ENCODE measurements at places on chromosomes 5 and 9. TPM values are rescaled to one million over a fixed set of nuclear protein-coding genes. Genes with fewer than 3 reads are reported as not detected.

DNA sequence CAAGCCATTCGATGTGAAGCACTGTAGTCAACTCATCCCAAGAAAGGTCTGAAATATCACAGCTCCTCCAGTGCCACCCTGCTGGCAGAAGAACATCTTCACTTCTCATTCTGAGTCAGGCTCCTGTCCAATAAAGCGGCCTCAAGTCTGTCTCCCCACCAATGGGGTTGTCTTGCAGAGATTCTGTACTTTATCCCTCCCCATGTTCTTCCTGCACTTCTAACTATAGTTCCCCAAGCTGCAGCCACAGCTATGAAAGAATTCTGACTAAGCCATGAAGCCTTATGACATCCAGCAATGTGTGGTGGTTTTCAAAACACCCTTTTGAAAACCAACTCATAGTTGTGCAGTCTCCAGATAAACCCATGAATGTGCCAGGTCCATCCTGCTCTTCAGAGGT lies 6.8 kb downstream of the MACROH2A1 start:
- no peak for DNase-seq
- H3K4me3 ChIP-seq = no peak overlapping the region
- H3K27me3 ChIP-seq = no peaks in the 10 kb centered on the region
- peaks cover 10% of the 10 kb centered on the region for H3K36me3 ChIP-seq
- peaks cover 30% of the 10 kb centered on the region for H3K4me1 ChIP-seq

DNA sequence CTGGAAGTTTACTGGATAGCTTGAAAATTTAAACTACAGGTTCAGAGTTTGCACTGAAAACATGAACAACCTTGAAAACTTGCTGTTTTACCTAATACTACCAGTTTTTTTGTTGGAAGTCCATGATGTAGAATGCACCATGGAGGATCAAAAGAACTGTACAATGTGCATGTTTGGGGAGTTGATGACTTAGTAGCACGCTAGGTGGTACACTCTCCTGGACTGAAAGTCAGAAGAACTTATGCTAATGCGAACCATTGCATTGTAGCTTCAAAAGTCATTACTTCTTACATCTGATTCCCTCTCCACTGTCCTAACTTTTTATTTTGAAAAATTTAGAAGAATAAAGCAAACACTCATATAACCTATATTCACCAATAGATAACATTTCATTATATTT lies 211.0 kb downstream of the OSTF1 start:
- no peak overlapping the region for H3K27ac ChIP-seq
- H3K36me3 ChIP-seq = no peaks in the 10 kb centered on the region
- no peak for DNase-seq

- no peaks in the 10 kb centered on the region for H3K4me1 ChIP-seq
- no peak overlapping the region for H3K4me3 ChIP-seq
- H3K36me3 ChIP-seq = peaks cover 2% of the 10 kb centered on the region
- no peak for DNase-seq
- no peaks in the 10 kb centered on the region for H3K27me3 ChIP-seq
Measured at GRCh38 chr5:119250946-119251901, 104.6 kb upstream of the TNFAIP8 start.

DNA sequence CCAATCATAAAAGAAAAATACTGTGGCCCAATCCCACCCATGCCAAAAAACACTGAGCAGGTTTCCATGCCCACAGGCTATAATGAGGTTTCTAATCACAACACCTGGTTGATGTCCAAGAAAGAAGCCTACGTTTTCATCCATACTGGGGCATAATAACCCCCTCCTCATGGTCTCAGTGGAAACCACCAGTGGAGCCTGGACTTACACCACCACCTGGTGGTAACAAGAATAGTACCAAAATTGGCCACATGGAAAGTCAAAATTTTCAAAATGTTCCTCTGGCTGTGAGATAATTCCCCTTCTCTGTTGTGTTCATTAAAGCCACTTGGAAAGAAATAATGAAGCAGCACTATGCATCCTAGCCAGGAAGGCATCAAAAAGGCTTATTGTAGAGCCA lies 687.3 kb upstream of the ST8SIA4 start:
- H3K4me1 ChIP-seq = no peaks in the 10 kb centered on the region
- H3K27ac ChIP-seq = no peak overlapping the region
- H3K36me3 ChIP-seq = no peaks in the 10 kb centered on the region
- DNase-seq = no peak
- no peaks in the 10 kb centered on the region for H3K27me3 ChIP-seq

DNA sequence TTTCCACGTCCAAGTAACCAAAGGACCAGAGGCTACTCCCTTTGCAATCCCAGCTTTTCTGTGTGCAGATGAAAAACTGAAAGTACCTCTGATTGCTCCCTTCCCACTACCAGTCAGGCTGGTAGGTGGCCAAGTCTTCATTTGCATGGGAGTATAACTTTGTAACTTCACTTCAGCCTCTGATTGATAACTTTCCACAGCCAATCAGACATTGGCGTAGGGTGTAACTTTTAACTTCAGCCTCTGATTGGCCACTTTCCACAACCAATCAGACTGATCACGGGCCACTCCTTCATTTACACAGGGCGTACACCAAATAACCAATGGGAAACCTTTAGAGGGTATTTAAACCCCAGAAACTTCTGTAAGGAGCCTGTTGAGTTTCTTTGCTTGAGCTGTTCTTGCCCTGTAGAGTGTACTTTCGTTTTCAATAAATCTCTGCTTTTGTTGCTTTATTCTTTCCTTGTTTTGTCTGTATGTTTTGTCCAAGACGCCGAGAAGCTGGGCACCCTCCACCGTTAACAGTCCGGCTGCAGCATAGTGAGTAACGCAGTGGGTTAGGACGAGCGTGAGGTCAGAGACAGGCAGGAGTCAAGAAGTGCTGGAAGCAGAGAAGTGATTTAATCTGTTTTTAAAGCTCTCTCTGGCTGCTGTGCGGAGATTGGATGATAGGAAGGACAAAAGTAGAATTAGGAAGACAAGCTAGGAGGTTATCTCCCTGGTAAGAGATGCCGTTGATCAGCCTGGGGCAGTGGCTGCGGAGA lies 3.5 kb upstream of the EXOSC2 start:
- H3K4me1 ChIP-seq = peaks cover 4% of the 10 kb centered on the region
- no peaks in the 10 kb centered on the region for H3K27me3 ChIP-seq
- no peak overlapping the region for H3K4me3 ChIP-seq
- no peak overlapping the region for H3K27ac ChIP-seq
- peaks cover under 1% of the 10 kb centered on the region for H3K36me3 ChIP-seq

GRCh38 chr5:1270426-1270825 lies 24.4 kb downstream of the TERT start:
- no peak for DNase-seq
- H3K4me3 ChIP-seq = no peak overlapping the region
- H3K36me3 ChIP-seq = no peaks in the 10 kb centered on the region
- no peaks in the 10 kb centered on the region for H3K4me1 ChIP-seq

CDKN2A gene
- 0.54 TPM for total RNA-seq

Measured in lung (tissue), 17 donors.